ENCODE measurements at places on chromosomes 6 and 20.

DNA sequence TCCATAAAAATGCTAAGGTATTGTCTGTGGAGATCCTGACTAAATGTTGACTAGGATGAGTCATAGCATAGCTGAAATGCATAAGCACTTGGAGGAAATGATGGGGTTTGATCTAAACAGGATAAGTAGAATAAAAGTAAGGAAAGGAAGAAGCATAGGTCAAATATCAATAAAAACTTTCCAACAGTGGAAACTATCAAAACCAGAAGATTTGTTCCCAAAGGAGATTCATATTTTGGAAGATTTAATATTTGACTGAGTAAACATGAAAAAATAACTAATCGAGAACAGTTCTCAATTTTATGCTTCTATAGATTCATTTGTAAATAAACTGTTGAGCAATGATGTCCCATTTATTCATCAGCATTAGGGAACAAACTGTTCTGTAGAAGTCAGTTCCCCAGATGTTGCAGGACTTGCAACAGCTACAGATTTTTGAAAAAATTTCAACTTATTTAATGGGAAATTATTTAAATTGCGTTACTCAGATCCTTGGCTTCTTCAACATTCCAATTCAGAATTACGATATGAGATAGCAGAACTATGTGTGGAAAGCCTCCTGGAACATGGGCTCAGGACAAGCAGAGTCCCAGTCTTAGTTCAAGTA, 133.7 kb upstream of the TBX18 start:
- DNase-seq = no peak

DNA sequence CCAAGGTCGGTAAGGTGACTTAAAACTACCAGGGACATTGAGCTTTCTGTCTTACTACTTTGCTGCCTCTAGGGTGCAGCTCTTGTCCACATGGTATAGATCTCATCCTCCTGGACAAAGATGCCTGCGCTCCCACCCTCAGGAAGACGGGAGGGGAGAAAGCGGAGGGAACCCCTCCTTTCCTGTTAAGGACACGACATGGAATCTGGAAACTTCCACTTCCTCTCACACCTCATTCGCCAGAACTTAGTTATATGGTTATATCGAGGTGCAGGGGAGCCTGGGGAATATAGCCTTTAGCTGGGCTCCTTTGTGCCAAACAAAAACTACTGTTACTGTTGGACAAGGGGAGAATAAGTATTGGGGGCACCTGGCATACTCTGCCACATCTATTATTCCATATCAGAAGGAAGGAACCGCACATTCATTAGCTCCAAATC, 224.3 kb upstream of the TSHZ2 start:
- no peak for DNase-seq

DNA sequence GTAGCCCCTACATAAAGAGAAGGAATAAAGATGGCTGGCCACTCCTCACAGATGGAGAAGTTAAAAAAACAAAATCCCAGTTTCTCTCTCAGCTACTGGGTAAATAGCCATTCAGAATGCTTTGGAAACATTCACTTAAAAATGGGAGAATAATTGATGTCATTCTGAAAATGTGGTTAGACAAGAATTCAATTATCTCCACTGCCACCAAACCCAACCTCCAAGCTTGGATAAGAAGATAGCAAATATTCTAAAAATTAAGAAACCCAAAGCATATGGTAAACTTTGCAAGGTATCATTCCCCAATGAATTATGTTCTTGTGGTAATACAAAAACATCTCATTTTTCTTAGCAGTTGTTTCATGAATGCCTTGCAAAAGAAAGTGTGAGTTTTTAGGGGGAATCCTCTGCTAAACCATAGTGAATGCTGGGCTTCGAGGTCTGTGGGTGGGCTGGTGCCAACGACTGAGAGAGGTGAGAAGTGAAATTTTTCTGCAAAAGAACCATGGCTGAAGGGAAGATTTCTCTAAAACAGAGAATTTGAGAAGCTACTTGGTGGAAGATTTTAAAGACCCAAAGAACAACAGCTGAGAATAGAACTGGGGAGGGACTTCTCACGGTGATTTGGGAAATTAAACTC, 497.9 kb upstream of the JARID2 start:
- no peak for DNase-seq

DNA sequence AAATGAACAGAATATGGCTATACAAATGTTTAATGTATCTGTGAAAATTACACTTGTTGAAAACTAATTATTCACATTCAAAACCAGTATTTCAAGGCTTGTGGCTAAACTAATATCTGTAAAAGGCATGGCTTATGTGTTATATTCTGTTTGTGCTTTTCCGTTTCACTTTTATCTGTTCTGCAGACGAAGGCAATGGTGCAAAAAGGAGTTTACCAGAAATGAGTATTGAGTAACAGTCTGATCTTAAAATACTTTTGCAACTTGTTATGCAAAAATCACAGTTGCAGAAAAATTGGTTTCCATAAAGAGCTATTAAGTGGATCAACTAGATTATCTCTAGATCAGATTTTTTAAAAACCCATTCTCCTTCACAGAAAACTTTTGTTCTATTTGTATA, 9.4 kb upstream of the STX11 start:
- DNase-seq = no peak

GRCh38 chr20:47024461-47024937, 129.9 kb downstream of the EYA2 start:
- DNase-seq = no peak

- DNase-seq = no peak
Measured at GRCh38 chr6:24613361-24614042, 32.5 kb downstream of the KIAA0319 start.

GRCh38 chr20:25005220-25005619, 12.7 kb upstream of the APMAP start:
- DNase-seq = peak; percentile 36

DNA sequence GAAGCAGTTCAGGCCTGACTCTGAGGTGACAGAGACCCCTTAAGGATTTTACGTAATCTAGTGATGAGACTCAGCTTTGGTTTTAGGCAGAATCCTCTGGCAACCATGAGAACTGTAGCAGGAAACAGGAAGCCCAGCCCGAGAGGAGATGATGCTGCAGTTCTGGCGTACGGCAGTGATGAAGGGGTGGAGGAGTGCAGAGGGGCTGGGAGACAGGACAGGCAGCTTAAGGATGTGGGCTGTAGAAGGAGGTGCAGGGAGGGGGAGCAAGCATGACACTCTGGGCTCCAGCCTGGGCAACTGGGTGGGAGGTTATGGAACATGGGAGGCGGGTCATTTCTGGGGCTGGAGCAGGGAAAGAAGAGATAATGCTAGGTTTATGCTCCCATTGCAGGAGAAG, 67.1 kb downstream of the LRFN2 start:
- no peak for DNase-seq

DNA sequence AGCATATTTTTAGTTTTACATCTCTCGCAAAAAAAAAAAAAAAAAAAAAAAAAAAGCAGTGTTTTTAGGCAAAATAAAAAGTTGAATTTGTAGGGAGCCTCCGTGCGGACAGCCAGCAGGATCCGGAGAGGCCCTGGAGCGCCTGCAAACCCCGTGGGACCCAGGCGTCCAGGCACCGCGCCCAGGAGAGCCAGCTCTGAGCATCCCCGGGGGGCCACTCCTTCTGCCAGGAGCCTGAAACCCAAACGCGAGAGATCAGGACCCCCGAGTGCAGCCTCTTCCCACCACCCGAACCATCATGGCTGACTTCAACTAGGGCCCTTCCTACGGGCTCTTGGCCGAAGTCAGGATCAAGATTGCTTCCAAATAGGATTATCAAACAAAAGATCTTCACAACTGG, 54.1 kb upstream of the LY86 start:
- DNase-seq = no peak
